ENCODE measurements at places on chromosomes 2 and 18.

DNA sequence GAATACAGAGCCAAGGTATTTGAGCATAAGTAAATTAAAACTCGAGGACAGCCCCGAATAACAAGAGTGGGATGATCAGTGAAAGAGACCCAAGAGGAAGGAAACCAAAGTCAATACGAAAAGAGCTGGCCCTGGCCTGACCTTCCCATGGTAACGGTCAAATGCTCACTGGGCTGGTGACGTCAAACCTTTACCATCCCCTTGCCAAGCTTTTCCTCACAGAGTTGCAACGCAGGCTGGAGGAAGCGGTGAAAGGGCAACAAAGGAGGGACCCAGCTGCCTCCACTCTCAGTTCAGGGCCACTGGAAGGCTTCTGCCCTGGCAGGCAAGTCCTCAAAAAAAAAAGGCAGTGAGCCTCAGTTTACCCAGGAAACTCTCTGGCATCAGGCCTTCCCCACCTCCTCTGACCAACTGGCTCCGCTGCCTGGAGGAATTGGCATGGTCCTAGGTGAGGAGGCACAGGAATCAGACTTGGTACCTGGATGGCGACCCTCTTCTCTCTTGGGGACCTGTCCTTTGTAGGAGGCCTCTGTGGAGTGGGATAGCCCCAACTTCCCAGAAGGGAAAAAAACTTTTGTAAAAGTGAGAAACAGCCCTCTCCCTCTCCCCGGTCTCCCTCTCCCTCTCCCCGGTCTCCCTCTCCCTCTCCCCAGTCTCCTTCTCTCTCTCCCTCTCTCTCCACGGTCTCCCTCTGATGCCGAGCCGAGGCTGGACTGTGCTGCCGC lies 212.4 kb downstream of the ANAPC1 start:
- no peak for DNase-seq

- no peak for DNase-seq
These were observed 63.5 kb upstream of the NFE2L2 start for GRCh38 chr2:177328056-177328455.

DNA sequence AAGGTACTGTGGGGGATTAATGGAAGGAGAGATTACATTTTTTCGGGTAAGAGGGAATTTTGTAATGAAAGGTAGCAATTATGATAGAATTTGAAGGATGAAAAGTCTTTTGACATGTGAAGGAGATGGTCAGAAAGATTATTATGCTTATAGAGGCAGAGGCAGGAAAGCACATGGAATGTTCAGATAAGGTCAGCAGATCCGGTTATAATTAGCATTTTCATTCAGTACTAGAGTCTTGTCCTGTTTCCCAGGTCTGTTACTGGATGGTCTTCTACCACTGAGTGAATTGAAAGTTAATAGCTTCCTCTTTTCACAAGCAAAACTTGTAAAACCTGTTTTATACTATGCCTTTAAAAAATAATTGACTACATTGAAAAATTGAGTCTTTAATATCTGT lies 116.9 kb downstream of the PHLPP1 start:
- no peak for DNase-seq

- DNase-seq, result no peak
These were observed 77.4 kb downstream of the TANC1 start for GRCh38 chr2:159045545-159046454.

GRCh38 chr2:20012032-20012281 lies 511 bp downstream of the MATN3 start:
- no peak for DNase-seq

GRCh38 chr2:151422917-151423439 lies 13.3 kb downstream of the RIF1 start:
- no peak for DNase-seq

DNA sequence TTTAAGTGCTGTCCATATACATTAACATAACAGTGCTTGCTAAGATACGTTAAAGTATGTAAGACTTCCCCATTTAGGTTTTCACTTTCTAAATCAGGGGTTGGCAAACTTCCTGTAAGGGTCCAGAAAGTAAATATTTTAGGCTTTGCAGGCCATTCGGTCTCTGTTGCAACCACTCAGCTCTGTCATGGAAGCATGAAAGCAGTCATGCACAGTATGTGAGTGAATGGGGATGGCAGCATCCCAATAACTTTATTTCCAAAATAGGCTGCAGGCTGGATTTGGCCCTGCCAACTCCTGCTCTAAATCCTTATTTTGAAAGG lies 128.7 kb downstream of the PLA2R1 start:
- DNase-seq, result no peak

GRCh38 chr18:23994361-23994902 lies 20.1 kb upstream of the TTC39C start:
- DNase-seq, result no peak

DNA sequence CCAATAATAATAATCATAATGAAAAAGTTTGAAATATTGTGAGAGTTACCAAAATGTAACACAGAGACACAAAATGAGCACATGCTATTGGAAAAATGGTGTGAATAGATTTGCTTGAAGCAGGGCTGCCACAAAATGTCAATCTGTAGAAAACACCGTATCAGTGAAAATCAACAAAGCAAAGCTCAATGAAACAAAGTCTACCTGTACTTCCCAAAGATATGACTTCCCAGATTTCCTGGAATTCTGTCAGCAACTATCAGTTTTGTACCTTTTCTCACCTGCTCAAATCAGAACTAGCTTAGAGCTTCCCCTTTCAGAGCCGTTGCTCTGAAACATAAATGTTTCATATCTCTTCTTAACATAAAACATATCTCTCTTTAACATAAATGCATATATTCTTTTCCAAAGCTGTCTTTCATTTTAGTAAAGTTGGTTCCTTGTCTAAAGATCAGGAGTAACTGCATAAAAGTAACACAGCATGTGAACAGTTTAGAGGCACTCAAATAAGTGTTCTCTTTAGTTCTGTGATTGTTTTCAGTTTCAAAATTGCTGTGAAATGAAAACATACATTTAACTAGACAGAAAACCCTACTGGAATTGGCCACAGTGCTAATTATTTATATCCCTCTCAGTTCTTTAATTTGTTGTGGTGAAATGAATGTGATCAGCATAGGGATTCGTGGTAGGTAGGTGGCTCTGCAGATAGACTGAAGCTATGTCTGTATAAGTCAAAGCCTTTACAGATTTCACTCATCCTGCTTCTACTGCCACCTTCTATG lies 262.5 kb downstream of the KCNJ3 start:
- no peak for DNase-seq

GRCh38 chr2:149473521-149473920 lies 114.1 kb downstream of the MMADHC start:
- no peak for DNase-seq

DNA sequence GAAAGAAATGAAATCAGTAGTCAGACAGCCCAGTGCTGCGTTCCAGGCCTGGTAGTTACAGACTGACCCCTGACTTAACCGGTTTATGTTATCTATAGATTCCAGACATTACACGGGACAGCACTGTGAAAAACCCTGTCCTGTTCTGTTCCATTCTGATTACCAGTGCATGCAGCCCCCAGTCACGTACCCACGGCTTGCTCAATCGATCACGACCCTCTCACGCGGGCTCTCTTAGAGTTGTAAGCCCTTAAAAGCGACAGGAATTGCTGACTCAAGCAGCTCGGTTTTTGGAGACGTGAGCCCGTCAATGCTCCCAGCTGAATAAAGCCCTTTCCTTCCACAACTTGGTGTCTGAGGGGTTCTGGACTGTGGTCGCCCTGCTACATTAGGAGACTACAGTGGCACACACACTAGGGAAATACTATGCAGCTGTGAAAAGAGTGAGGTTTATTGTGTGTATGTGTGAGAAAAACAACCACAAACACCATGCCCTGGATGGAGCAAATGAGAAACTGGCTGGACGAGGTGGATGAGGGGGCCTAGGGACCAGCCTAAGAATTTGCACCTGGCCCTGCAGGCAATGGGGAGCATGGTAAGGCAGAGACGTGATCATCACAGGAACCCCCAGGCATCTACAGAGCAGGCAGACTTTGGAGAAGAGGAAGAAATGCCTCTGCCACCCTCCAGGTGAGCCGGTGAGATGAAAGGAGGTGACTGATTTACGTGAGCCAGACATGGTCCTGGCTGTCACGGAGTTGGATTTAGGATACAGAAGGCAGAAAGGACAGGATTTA lies 49.1 kb upstream of the SEMA4C start:
- DNase-seq, result no peak

GRCh38 chr2:27771202-27771547 lies 344 bp upstream of the MRPL33 start:
- DNase-seq, result no peak

GRCh38 chr18:59918320-59918755 lies 18.5 kb downstream of the PMAIP1 start:
- DNase-seq, result peak; percentile 78

DNA sequence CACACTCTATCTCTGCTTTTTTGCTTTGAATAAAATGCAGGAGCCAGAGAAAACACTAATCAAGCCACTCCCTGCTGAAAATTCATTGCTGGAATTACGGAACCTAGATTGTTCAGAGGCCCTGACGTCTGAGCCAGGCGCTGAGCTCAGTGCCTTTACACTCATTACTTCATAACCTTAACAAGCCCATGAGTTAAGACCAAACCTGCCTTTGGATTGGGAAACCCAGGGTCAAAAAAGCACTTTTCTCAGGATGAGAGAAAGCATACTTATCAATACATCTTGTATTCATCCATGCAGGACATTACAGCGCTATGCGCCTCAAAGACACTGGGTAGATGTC lies 762 bp downstream of the INO80C start:
- no peak for DNase-seq

GRCh38 chr2:150135223-150135883 lies 352.1 kb downstream of the RND3 start:
- DNase-seq, result no peak

DNA sequence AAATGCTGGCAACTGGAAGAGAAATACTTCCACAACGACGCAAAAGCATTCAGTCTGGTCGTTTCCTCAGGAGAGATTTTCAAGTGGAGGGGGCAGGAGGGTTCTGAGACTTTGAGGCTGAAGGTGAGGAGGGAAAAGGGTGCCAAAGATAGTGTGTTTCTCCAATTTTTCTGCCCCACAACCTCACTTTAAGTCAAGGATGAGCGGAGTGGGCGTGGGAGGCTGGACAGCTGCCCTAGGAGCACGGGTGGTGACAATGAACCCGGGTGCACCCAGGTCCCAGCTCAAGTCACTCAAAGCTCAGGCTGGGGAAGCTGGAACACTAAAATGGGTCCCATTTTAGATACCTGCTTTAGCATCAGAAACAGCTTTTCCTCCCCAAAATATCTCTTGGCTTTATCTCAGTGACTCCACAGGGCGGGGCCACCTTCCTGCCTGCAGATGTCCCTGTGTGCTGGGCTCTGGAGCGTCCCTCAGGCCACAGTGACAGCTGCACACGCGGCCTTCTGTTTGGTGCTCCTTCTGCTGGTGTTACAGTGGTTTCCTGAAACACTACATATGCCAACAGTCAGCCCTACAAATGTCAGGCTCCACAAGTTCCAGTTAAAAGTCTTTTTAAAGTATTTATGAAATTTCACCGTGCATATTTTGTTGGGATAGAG lies 1.4 kb upstream of the MBP start:
- DNase-seq, result no peak

DNA sequence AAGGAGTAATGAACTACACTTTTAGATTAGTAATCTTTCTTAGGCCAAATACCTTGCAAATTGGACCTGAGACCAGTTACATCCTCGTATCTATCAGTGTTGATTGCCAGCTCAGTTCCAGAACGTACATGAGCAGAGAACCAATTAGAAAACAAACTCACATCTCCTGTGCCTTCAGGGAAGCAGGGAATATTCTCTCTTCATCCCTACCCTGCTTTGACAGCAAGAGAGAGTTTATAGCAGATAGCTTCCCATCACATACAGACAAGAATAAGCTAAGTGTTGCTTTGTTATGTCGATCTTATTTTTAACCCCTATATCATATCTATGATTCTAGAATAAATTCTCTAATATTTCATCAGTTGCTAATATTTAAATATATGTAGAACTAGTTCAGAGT lies 181.8 kb downstream of the DSC3 start:
- DNase-seq, result no peak

GRCh38 chr2:221186873-221187272 lies 385.2 kb downstream of the EPHA4 start:
- DNase-seq, result no peak

GRCh38 chr2:74421221-74421870 lies at the start of the genes C2orf81 and WDR54:
Gene C2orf81 (minus strand): TSS chr2:74421619. CDS start chr2:74421560, 59 bp downstream.
Gene WDR54 (plus strand): TSS chr2:74421730. CDS start chr2:74422154, 424 bp downstream.
- DNase-seq, result peak; percentile 94

- no peak for DNase-seq
These were observed 11.4 kb downstream of the PECR start for GRCh38 chr2:216070195-216070594.

- DNase-seq, result no peak
These were observed 205.8 kb downstream of the SEPTIN10 start for GRCh38 chr2:109408043-109408335.

DNA sequence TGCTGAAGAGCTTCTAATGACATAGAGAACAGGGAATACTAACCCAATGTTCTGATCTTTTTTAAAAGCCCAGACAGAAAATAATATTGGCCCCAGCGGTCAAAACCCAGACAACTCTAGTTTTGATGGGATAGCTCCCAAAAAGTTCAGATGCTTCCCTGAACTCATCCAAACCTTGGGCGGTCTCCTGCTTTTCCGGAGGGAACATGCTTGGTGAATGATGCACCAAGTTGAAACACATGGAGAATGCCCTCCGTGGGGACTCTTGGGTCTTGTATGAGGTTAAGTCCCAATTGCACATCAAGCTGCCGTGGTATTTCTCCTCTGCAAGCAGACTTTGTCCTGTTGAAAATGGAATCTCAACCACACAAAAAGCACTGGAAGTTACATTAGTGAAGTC lies 120.7 kb upstream of the CTAGE1 start:
- no peak for DNase-seq

DNA sequence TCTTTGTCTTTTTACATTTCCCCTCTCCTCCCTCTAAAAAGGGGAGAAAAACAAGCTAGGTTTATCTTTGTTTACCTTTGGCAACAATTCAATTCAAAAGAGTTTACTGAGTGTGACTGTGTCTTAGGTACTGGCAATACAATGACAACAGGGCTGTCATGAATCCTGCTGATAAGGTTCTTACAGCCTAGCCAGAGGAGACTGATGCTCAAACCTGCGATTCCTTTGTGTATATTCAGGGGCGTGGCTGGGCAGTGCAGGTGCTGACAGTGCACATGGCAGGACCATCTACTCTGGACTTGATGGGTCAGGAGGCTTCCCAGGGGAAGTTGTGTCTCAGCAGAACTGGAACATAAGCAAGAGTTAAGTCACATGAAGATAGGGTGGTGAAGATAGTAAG lies 23.2 kb upstream of the TTN start:
- DNase-seq, result no peak

DNA sequence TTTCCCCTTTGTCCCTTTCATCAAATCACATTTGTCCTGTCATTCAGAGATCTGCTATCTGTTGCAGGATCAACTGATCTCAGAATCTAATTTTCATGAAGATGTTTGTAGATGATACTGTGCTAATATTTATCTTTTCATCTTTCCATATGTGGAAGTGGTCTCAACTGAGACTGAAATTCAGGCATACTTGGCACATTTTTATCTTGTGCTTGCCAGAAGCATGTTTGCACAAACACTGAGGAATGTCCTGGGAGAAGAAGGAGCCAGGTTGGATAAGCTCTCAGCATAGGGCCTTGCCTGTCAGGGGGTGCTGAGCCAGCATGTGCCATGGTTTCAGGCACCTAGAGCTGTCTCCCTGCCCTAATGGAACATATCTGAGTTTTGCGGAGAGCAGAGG lies 24.5 kb upstream of the MMADHC start:
- no peak for DNase-seq

- DNase-seq, result no peak
These were observed 4.1 kb upstream of the TMEM177 start for GRCh38 chr2:119674711-119675500.
